RKO (cell line): ENCODE measurements at places on chromosomes 12 and 14.

GRCh38 chr12:85356596-85357385, 76.8 kb downstream of the ALX1 start:
- DNase-seq = no peak

DNA sequence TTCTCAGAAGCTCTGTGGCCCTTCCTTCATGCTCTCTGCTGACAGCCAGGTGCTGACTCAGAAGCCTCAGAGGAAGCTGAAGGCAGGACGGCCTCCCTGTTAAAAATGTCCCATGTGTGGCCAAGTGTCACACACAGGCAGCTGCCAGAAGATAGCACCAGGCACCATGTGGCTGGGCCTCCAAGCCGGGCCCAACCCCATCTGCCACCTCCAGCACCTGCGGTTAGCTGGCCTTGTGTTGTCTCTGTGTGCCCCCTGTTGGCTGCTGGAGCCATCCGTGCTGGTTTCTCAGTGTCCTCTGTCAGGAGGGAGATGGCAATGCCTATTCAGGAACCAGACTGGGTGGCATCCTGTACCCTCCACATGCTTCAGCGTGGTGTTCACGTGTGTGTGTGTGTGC, 63.2 kb downstream of the TSPAN11 start:
- no peak for DNase-seq

- peak; percentile 56 for DNase-seq
Observed at GRCh38 chr12:9797722-9798619, 29.3 kb upstream of the KLRF1 start.

- no peak for DNase-seq
Observed at GRCh38 chr12:31869972-31870371, 89.2 kb upstream of the RESF1 start.

- no peak for DNase-seq
Observed at GRCh38 chr12:54286042-54287030, 5.8 kb downstream of the HNRNPA1 start.

DNA sequence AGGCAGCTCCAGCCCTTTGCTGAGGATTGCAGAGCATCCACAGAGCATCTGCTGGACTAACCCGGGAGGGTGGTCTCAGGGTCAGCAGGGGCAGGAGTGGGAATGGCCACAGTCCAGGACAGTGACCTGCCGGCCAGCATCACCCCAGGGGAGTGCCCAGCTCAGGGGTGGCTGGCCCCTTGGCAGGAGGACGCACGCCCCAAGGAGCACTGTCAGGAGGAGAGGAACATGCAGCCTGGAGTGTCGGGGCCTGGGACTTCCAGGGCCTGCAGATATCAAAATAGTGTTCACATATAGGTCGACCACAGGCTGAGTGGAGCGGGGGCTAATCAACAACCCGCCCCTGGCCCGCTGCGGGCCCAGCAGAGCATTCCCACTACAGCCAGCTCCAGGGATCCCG, 33.2 kb upstream of the TEX22 start:
- DNase-seq = no peak

- no peak for DNase-seq
Observed at GRCh38 chr14:22485178-22485577, 103.8 kb downstream of the DAD1 start.

- DNase-seq = no peak
Observed at GRCh38 chr14:57008534-57008933, 198.3 kb upstream of the OTX2 start.

- no peak for DNase-seq
Observed at GRCh38 chr14:53047307-53048069, 96.6 kb upstream of the FERMT2 start.

DNA sequence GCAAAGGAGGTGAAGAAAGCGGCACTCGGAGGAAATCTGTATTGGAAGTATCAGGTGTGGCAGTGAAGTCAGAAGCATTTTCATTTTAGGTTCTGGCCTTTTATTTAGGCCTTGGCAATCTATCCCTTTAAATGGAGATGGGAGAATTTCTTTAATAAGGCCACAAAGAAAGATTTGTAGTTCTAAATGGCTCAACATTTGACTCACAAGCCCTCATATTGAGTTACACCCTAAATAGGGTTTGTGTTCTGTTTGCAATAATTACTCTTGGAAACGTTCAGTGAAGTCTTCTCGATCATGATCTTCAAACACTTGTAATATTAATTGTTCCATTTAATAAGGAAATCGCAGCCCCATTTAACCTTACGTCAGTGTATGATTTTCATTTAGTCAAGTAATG, 25.3 kb upstream of the TMEM260 start:
- no peak for DNase-seq

GRCh38 chr12:58285551-58285950, 344.2 kb downstream of the ATP23 start:
- no peak for DNase-seq

DNA sequence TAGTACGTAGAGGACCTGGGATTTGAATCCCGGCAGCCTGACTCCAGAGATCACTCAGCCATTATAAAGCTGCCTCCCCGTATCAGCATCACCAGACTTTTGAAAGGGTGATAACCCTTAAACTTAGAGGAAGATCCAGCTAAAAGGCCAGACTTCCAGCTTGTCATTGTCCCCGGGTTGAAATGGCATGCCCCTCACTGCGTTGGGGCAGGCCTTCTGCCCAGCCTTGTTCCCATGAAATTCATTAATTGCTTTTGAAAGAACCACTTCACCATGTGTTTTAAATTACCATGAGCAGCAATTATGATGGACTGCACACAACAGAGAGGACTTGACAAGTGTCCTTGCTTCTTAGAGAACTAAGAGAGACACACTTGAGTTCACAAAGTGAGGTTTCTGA, 269.6 kb upstream of the CRY1 start:
- DNase-seq = no peak

DNA sequence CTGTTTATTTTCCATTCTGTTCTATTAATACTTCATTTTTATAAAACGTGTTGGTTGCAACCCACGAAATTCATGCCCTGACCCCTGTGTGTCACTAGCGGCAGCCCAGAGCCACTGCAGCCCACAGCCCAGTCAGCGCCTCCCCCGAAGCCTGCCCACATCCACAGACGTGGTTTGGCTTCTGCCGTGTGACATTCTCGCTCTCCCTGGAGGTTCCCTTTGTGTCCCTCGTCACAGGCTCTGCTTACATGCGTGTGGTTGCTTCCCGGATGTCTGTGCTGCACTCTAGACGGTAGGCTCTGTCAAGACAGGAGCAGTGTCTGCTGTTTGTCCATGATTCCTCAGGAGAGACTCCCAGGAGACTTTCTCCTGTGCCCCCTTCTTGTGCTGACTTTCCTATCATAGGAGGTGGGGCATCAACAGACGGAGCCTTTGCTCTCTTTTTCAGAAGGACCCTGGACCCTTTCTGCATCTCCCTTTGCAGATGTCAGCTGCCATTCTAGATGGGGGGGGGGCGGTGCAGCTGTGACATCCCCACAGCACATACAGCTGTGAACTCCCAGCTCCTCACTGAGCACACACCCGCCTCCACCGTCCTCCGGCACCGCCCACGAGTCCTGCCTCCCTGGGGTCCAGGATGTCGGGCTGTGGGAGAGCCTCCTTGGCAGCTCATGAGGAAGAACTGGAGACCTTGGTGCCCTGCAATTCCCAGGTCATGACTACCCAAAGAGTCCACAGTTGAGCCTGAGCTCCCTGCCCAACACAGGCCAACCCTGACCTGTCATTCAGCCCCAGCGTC, 36.8 kb upstream of the PIWIL1 start:
- DNase-seq = no peak
